NCI-H510A (cell line): ENCODE measurements at places on chromosomes 3 and 15.

- no peak for DNase-seq
Observed at GRCh38 chr3:56229311-56229710, 239.0 kb downstream of the ERC2 start.

DNA sequence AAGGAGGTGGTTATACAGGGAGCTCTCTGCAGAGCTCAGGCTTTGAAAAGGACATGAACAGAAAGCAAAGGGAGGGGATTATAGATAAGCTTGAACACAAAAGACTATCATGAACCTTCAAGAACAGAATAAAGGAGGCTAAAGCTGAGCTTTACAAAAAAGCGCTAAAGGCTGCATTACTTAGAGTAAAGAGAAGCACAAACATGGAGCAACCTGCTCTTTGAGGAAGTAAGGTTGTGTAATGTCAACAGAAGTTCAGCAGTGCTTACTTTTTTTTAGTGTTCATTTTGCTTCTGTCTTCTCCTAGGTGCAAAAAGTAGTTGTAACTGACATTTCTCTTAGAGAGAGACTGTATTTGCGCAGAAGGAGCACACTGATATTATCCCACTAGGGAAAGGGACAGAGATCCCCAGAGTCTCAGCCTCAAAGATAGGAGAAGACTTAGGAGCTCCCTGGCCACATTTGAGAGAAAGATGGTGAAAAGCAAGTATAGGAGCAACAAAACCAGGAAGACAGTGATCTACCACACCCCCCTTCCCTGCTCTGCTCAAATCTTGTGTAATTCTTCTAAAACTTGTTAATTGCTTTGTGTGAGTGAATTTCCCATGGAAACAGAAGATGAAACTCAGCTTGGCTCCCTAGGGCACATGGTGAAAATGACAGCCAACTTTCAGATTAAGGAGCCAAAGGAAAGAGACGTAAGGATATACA is 54.7 kb downstream of the QTRT2 start:
- DNase-seq = no peak

- no peak for DNase-seq
Observed at GRCh38 chr3:14836049-14836468, 17.3 kb downstream of the FGD5 start.

DNA sequence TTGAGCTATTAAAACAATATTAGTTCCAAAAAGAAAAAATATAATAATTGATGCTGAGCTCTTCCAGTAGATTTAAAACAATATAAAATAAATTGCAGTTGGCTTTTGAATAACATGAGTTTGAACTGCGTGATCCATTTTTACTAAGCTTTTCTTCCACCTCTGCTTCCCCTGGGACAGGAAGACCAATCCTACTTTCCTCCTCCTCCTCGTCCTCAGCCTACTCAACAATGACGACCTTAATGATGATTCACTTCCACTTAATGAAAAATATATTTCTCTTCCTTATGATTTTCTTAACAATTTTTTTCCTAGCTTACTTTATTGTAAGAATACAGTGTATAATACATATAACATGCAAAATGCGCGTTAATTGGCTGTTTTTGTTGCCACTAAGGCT is 78.9 kb upstream of the THRB start:
- no peak for DNase-seq

DNA sequence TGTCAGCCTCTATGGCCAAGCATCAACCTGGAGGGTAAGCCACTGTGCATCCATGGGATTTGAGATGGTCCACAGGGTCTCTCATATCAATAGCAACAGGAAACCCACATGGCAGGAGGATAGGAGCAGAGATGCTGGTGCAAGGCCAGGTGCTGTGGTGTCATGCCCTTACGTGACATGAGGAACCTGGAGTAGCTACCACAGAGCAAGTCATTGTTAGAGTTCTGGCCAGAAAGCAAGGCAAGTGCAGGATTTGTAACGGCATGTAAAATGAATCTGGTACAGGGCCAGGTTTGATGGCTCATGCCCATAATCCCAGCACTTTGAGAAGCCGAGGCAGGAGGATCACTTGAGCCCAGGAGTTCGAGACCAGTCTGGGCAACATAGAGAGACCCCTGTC is 14.8 kb upstream of the ZNF774 start:
- no peak for DNase-seq

- DNase-seq = no peak
Observed at GRCh38 chr3:181278468-181279238, 289.1 kb upstream of the DNAJC19 start.

DNA sequence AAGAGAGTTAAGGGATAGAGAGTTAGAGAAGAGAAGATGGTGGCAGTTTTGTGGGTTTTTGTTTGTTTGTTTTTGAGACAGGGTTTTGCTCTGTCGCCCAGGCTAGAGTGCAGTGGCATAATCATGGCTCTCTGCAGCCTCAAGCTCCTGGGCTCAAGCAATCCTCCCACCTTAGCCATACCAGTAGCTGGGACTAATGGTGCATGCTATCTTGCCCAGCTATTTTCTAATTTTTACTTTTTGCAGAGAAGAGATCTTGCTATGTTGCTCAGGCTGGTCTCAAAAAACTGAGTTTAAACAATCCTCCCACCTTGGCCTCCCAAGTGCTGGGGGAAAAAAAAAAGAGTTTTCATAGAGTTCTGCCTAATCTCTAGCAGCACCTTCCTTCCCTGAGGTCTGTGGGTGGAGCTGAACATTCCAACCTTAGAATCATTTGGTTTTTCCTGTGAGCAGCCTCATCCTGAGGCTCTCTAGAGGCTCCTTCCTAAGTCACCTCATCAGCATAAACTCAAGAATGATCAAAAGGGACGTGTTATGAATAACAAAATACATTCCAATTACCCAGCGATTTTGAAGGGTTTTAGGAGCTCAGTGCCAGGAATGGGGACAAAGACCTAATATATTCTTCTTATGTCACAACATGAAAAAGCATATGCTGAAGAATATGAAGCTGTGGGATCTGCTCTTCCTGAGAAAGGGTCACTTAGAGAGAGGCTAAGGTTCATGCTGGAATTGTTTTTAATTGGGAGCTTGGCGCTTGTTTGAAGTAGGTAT is 180.6 kb downstream of the LSAMP start:
- DNase-seq = no peak
